ENCODE measurements at places on chromosomes 2 and 18. TPM values are rescaled to one million over a fixed set of nuclear protein-coding genes. Genes with fewer than 3 reads are reported as not detected.

- no peak for ATAC-seq
Observed at GRCh38 chr2:54000524-54000923, 29.7 kb upstream of the PSME4 start.

Gene IL36G
- total RNA-seq, result 0.78 TPM

DNA sequence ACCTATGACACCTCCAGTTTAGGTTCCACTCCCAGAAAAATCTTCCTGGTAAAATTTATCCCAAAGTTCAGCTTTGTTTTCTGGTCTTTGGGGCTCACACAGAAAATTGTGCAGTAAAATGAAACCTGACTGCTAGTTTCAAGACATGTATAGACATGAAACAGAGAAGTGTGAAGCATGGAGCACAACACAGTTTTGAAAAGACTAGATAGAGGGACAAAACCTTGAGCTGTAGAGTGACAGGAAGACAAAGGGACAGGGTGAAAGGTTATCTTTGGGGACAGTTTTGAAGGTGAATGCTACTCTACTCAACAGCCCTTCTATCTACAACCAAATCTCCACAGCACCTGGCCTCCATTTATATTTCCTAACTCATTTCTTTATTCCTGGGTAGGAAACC lies 352.6 kb downstream of the RBM43 start:
- no peak for ATAC-seq

- ATAC-seq, result no peak
Observed at GRCh38 chr18:23317975-23318675, 135.0 kb upstream of the RIOK3 start.

Gene TSGA10
- total RNA-seq, result 2.2 TPM

Data from gastroesophageal sphincter (tissue), 4 donors.